ENCODE measurements at places on chromosomes 4 and X.

DNA sequence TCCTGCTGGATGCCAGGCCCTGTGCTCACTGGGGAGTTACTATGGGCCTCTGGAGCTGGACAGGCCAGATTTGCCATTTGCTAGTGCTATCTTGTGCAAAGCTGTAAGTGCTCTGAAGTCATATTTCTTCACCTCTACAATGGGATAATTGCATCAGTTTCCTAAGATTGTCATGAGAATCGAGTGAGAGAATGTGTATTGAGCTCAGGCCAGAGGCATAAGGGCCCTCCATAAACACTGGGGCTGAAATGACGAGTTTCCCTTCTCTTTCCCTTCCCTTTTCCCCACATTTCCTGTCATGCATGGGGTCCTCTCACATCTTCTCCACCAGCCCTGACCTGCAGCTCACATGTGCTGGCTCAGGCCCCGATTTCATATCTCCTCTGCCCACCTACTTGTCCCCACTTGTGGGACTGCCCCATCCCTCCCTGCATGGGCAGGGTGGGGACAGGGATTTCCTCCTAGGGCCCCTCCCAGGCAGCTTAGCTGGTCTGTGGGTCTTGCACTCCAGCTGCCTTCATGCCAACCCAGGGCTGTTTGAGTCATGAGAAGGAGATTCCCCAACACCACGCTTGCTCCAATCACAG, 358.8 kb downstream of the MID1IP1 start:
- no peak for DNase-seq

- DNase-seq: peak; percentile 27
Measured at GRCh38 chrX:153687121-153688039, at the start of gene SLC6A8. Gene SLC6A8, plus strand, starts transcription at chrX:153687926. Its CDS starts 649 bp downstream, at chrX:153688575.

DNA sequence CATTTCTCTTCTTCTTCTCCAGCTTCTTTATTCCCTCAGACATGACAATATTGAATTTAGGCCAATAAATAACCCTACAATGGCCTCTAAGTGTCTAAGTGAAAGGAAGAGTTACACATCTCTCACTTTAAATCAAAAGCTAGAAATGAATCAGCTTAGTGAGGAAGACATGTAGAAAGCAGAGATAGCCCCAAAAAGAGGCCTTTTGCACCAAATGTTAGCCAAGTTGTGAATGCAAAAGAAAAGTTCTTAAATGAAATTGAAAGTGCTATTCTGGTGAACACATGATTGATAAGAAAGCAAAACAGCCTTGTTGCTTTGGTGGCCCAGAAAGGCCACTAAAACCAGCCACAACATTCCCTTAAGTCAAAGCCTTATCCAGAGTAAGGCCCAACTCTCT, 146.2 kb upstream of the HHIP start:
- no peak for DNase-seq

DNA sequence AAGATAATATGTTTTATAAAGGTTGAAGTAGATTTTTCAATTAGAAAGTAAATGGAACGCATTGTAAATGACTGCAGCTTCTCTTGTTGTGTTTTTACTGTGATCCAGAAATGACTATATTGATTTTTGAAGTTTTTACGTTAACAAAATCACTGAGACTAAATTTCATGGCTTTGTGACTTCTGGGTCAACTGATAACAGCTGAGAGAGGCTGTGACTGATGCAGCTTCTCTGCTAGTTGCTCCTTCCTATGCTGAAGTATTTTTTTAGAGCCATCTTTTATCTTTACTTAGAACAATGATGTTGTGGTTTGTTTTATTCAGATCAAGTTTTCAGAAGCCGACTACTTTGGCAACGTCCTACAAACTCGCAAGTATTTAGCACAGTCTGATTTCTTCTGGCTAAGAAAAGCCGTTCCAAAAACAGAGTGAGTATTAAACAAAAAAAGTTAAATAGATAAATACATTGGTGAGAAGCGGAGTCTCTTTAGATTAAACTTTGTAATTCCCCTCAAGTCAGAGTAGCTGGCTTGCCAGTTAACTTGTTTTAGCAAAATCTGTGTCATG, 94.7 kb upstream of the CBLL2 start:
- no peak for DNase-seq

DNA sequence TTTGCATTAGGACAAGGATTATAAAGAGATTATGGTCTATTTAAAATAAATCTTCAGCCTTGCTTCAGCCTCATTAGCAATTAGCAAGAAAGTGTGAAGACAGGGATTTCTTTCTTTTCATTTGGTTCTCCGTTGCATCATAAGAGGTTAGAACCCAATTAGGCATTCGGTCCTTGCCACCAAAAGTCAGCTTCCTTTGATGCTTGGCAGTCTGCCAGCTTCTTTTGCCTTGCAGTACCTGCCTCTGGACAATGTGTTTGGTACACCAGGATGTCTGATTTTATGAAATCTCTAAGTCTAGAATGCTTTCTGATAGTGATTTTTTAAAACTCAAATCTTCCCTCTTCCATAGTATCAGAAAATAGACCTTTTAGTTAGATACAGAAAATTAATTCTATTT, 12.4 kb downstream of the SMIM20 start:
- peak; percentile 17 for DNase-seq

GRCh38 chr4:24589448-24589847, 5.1 kb upstream of the DHX15 start:
- DNase-seq: no peak

DNA sequence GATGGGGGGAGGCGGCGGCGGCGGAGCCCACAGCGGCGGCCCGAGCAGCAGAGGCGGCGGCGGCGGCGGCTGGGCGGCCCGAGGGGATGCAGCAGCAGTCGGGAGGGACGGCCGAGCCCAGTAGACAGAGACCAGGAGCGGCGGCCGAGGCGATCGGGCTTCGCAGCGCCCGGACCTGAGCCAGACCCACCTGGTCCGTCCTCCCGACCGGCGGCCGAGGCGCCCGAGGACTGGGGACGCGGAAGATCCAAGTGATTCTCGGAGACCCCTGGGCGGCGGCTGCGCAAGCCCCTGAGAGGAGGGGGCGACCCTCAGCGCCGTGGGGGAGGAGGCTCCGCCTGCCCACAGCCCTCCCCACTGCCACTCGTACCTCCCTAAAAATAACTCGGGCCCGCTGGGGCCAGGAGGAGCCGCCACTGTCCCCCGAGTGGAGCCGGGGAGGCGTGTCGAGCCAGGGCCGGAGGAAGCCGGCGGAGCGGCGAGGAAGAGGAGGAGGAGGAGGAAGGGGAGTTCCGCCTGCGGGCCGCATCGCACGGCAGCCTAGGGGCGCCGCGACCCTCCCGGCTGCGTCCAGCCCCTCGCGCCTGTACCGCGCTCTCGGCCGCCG, 608 bp downstream of the RAPGEF2 start:
- DNase-seq: peak; percentile 56

All from activated CD4-positive, alpha-beta T cell treated with anti-CD3 and anti-CD28 coated beads for 48 hours (primary cell).